ENCODE measurements at places on chromosomes 5 and 9.

GRCh38 chr5:37867654-37868053 lies 27.8 kb upstream of the GDNF start:
- DNase-seq, result no peak

DNA sequence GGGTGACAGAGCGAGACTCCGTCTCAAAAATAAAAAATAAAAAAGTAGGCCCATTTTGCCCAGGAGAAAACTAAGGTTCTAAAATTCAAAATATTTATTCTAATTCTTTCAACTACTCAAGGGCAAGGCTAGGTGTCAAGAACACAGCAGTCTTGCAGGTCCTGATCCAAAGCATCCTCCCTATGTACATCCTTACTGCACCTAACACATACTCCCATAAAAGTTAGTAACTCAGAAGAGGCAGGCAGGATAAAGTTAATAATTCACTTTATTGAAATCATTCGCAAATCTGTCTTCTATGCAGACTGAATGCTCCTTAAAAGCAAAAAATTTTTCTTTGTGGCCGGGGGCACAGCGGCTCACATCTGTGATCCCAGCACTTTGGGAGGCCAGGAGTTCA lies 11.1 kb downstream of the GOLPH3 start:
- DNase-seq, result no peak

GRCh38 chr9:36128349-36128748 lies 8.2 kb upstream of the GLIPR2 start:
- DNase-seq, result no peak

GRCh38 chr5:91219091-91219802 lies 163.9 kb downstream of the ARRDC3 start:
- no peak for DNase-seq

Data from cortex of kidney (tissue), 1 donor.